A673 (cell line): ENCODE measurements at places on chromosomes 6 and 20. TPM values are rescaled to one million over a fixed set of nuclear protein-coding genes. Genes with fewer than 3 reads are reported as not detected.

GRCh38 chr20:7411075-7411474, 529.2 kb downstream of the HAO1 start:
- DNase-seq = no peak
- H3K36me3 ChIP-seq = no peaks in the 10 kb centered on the region
- no peak overlapping the region for H3K4me3 ChIP-seq
- H3K4me1 ChIP-seq = no peaks in the 10 kb centered on the region
- H3K27ac ChIP-seq = no peak overlapping the region

- no peaks in the 10 kb centered on the region for H3K4me1 ChIP-seq
- no peak overlapping the region for H3K27ac ChIP-seq
- H3K27me3 ChIP-seq = no peaks in the 10 kb centered on the region
- H3K36me3 ChIP-seq = no peaks in the 10 kb centered on the region
- no peak overlapping the region for H3K4me3 ChIP-seq
- no peak for DNase-seq
Observed at GRCh38 chr6:129980821-129981220, 37.6 kb upstream of the L3MBTL3 start.

The FGD2 gene
- not detected in 2 replicates for total RNA-seq

GRCh38 chr6:2641044-2641725, 109.5 kb downstream of the MYLK4 start:
- H3K36me3 ChIP-seq = no peaks in the 10 kb centered on the region
- DNase-seq = no peak
- H3K4me1 ChIP-seq = no peaks in the 10 kb centered on the region
- no peaks in the 10 kb centered on the region for H3K27me3 ChIP-seq

GRCh38 chr20:48224533-48225050, 439.3 kb upstream of the SULF2 start:
- H3K4me3 ChIP-seq = no peak overlapping the region
- no peaks in the 10 kb centered on the region for H3K27me3 ChIP-seq
- no peaks in the 10 kb centered on the region for H3K36me3 ChIP-seq
- no peak for DNase-seq

The GTSF1L gene
- total RNA-seq = not detected in 2 replicates

The BPI gene
- not detected in 2 replicates for total RNA-seq

- DNase-seq = no peak
- H3K36me3 ChIP-seq = no peaks in the 10 kb centered on the region
- no peak overlapping the region for H3K4me3 ChIP-seq
- H3K27ac ChIP-seq = no peak overlapping the region
- no peaks in the 10 kb centered on the region for H3K4me1 ChIP-seq
- H3K27me3 ChIP-seq = no peaks in the 10 kb centered on the region
Observed at GRCh38 chr6:159077123-159077522, 32.3 kb upstream of the TAGAP start.

- no peaks in the 10 kb centered on the region for H3K27me3 ChIP-seq
- H3K27ac ChIP-seq = no peak overlapping the region
- H3K4me3 ChIP-seq = no peak overlapping the region
- no peaks in the 10 kb centered on the region for H3K36me3 ChIP-seq
- DNase-seq = peak; percentile 8
- no peaks in the 10 kb centered on the region for H3K4me1 ChIP-seq
Observed at GRCh38 chr6:9732056-9732455, 682.8 kb downstream of the TFAP2A start.

GRCh38 chr6:43992783-43993644, 134.2 kb downstream of the MRPL14 start:
- H3K4me1 ChIP-seq = peaks cover 8% of the 10 kb centered on the region
- H3K36me3 ChIP-seq = no peaks in the 10 kb centered on the region
- H3K27me3 ChIP-seq = no peaks in the 10 kb centered on the region
- H3K4me3 ChIP-seq = no peak overlapping the region
- DNase-seq = no peak
- no peak overlapping the region for H3K27ac ChIP-seq

The CRISP2 gene
- not detected in 2 replicates for total RNA-seq
